NCI-H2107 (cell line): ENCODE measurements at places on chromosomes 3 and 15.

DNA sequence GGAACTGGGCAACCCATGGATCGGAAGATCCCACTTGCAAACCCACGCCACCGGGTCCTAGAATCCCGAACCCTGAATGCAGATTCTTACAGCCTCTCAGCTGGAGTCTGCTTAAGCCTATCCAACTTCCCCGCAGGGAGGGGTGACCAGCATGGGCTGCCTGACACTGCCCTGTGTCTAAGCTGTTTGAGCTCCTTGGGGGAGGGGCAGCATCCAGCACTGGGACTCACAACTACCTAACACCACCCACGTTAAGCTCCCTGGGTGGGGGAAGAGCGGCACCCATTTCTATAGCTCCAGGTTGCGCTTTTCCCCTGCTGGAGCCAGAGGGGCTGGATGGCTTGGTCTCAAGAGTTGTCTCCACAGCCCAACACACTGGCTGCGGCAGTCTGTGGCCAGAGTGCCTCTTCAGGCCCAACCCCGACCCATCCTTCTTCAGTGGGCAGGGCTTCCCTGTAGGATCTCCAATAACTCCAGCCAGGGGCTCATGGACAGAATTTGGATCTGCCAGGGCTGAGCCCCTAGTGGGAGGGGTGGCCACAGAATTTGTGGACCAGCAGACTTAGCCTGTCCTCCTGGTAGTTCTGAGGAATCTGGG, 649.2 kb downstream of the TUSC7 start:
- DNase-seq, result no peak

- DNase-seq, result no peak
Observed at GRCh38 chr3:32340611-32341365, 50.9 kb upstream of the CMTM7 start.

DNA sequence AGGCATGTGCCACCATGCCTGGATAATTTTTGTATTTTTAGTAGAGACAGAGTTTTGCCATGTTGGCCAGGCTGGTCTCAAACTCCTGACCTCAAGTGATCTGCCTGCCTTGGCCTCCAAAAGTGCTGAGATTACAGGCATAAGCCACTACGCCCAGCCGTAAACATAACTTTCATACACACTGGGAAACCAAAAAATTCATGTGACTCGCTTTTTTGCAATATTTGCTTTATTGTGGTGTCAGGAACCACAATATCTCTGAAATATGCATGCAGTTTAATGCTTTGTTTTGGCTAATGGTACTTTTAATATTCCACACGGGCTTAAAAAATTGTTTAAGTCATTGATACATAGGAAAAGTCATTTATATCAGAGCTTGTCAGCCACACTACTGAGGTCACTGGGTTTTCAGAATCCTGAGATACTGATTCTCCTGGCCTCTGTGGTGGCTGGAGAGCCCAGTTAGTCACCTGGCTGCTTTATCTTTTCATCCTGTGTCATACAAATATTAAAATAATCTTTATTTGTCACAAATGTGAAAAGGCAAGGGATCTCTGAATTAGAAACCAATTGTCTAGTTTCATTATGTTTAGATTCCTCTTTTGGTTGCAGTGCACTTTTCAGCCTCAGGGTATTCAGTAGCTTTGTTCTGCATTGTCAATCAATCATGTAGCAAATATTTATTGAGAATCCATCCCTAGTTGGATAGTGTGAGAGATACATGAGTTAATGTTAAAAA, 10.0 kb downstream of the TMEM62 start:
- no peak for DNase-seq

GRCh38 chr15:79004336-79004735, 59.5 kb upstream of the CTSH start:
- no peak for DNase-seq

DNA sequence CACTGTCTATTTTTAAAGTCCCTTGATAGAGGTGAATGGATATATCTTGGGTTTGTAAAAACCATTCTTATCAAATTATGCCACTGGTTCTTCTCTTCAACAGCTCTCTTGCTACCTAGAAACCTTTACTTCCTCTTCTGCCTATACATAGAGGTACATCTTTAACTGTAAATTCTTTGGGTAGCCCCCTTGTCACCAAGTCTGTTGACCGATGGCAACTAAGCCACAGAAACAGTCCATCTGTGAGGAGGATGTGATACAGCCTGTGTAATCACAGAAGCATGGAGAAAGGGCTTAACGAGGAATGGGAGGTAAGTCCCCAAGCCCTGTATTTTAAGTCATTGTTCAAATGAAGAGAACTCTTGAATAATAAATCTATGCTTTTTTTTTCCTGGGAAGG, 246.5 kb upstream of the MDFIC2 start:
- no peak for DNase-seq

GRCh38 chr3:78494851-78495250, 1272.9 kb downstream of the ROBO1 start:
- no peak for DNase-seq

DNA sequence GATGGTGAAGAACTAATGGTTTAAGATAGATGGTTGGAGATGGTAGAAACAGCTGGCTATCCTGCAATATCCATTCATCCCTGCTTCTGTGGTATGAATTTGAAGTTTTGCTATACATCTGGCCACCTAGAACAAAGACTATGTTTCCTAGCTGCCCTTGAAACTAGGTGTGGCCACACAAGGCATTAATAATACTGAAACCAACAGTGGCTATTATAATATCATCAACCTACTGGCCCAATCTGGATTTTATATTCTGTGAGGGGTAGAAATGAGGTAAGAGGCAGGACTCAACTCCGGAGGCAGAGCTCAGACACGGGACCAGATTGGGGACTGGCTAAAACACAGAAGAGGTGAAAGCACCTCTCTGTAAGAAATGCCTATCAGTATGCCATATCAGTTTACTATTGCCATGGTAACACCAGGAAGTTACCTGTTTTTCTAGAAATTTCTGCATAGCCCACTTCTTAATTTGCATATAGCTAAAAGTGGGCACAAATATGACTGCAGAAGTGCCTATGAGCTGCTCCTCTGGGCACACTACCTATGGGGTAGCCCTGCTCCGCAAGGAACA, 8.4 kb downstream of the IFT80 start:
- DNase-seq, result no peak
